ENCODE measurements at places on chromosomes 16 and 17. TPM values are rescaled to one million over a fixed set of nuclear protein-coding genes. Genes with fewer than 3 reads are reported as not detected.

LRRC46 gene
- not detected for total RNA-seq

TBC1D3G gene
- not detected for total RNA-seq

AATK gene
- total RNA-seq = 1.1 TPM

SPATA32 gene
- not detected for total RNA-seq

CHRNE gene
- 0.64 TPM for total RNA-seq

HS3ST3B1 gene
- 2.2 TPM for total RNA-seq

KRTAP2-2 gene
- not detected for total RNA-seq

CLEC18A gene
- 1.2 TPM for total RNA-seq

NTN3 gene
- total RNA-seq = not detected

VPS25 gene
- 83.6 TPM for total RNA-seq

GOSR1 gene
- 27.5 TPM for total RNA-seq

MEIOC gene
- total RNA-seq = 0.48 TPM

GP1BA gene
- total RNA-seq = not detected

GDE1 gene
- 67.0 TPM for total RNA-seq

CNGB1 gene
- 1.3 TPM for total RNA-seq

KRT31 gene
- total RNA-seq = not detected

TEKT1 gene
- total RNA-seq = not detected

DGKE gene
- total RNA-seq = 4.1 TPM

ANKRD40 gene
- 24.8 TPM for total RNA-seq

PIEZO1 gene
- total RNA-seq = 121 TPM

SLC16A6 gene
- total RNA-seq = 0.24 TPM

SCNN1B gene
- total RNA-seq = 0.48 TPM

TPSAB1 gene
- not detected for total RNA-seq

CHP2 gene
- total RNA-seq = 1.3 TPM

ANKRD13B gene
- total RNA-seq = 4.0 TPM

CA4 gene
- not detected for total RNA-seq

PITPNM3 gene
- 47.5 TPM for total RNA-seq

SPAG9 gene
- total RNA-seq = 98.8 TPM

ZSCAN10 gene
- not detected for total RNA-seq

ACSM2A gene
- total RNA-seq = not detected

HSF4 gene
- total RNA-seq = 3.1 TPM

HS3ST3A1 gene
- 2.4 TPM for total RNA-seq

ABCA8 gene
- total RNA-seq = 0.21 TPM

CACNB1 gene
- total RNA-seq = 6.7 TPM

KRTAP17-1 gene
- not detected for total RNA-seq

PRPSAP1 gene
- total RNA-seq = 47.7 TPM

KRTAP9-4 gene
- not detected for total RNA-seq

MEIOB gene
- total RNA-seq = 0.24 TPM

TUBD1 gene
- 9.4 TPM for total RNA-seq
